H1 (cell line): ENCODE measurements at places on chromosomes 4 and X. TPM values are rescaled to one million over a fixed set of nuclear protein-coding genes. Genes with fewer than 3 reads are reported as not detected.
A peak's percentile ranks its signal among the peaks of the same experiment; 100 is the strongest.

CHRNA9 gene
- 1.4 and 1.5 TPM in 2 replicates for total RNA-seq

RLIM gene
- total RNA-seq: 32.9 and 34.6 TPM in 2 replicates

NRK gene
- 7.0 and 8.3 TPM in 2 replicates for total RNA-seq

VMA21 gene
- 62.1 and 65.4 TPM in 2 replicates for total RNA-seq

EREG gene
- total RNA-seq: not detected in 2 replicates

SSX1 gene
- total RNA-seq: not detected in 2 replicates

SSX4 gene
- 0.32 TPM in 1 of 2 replicates, not detected in the other for total RNA-seq

PTCHD1 gene
- 2.4 and 3.3 TPM in 2 replicates for total RNA-seq

HEPH gene
- 41.4 and 46.2 TPM in 2 replicates for total RNA-seq

SMIM43 gene
- 0.50 TPM in 1 of 2 replicates, not detected in the other for total RNA-seq

LONRF3 gene
- total RNA-seq: 0.11 TPM in 1 of 2 replicates, not detected in the other

DNA sequence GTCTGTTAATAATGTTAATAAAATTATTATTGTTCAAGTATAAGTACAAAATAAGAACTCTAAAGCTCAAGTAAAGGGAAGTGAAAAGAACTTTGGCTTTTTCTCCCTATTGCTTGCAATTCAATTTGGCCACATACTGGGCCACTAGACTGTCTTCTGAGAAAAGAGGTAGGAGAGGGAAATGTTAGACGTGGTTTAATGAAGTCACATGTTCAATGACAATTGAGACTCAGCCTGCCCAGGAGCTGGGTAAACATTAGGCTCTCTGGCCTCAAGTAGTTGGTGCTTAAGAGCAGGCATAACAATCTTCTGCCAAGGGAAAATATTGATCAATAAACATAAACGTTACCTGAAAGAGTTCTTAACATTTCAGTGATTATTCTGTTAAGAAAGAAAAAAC is 15.1 kb upstream of the PRSS12 start:
- H3K27me3 ChIP-seq: no peaks in the 10 kb centered on the region
- H3K4me1 ChIP-seq: no peaks in the 10 kb centered on the region
- H3K27ac ChIP-seq: no peak overlapping the region
- no peak for DNase-seq

GRCh38 chrX:108268434-108269080 is 169.7 kb downstream of the COL4A6 start:
- no peaks in the 10 kb centered on the region for H3K27me3 ChIP-seq
- DNase-seq: no peak
- H3K4me1 ChIP-seq: no peaks in the 10 kb centered on the region
- H3K4me3 ChIP-seq: no peak overlapping the region

DNA sequence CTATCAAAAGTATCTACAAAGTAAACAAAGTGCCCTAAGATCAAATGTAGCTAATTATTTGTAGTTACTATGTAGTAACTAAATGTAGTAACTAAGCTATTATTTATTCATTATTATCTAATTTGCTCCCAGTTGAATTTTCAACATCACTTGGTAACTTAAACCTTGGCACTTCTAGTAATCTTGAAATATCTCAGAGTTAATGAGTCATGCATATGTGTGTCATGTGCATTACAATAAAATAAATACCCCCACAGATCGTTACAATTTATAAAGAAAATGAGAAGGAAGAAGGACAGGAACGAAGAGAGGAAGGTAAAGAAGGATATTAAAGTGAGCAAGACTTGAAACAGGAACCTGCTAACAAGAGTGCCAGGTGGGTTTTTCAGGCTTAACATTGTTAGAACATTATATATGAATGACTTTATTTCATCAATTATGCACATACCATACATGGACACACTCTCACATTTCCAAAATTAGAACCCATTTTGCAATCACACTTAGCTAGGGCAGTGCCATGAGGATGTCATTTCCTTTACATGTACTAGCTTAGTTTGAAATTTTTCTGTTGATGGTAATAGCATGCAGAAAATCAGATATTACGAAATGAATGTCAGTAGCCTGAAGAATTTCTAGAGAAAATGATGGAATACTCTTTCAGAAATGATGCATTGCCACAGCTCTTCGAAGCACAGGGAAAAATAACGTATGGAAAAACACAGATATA is 1670.4 kb upstream of the AGA start:
- no peak for DNase-seq
- H3K36me3 ChIP-seq: no peaks in the 10 kb centered on the region
- H3K27me3 ChIP-seq: no peaks in the 10 kb centered on the region
- no peak overlapping the region for H3K27ac ChIP-seq

DNA sequence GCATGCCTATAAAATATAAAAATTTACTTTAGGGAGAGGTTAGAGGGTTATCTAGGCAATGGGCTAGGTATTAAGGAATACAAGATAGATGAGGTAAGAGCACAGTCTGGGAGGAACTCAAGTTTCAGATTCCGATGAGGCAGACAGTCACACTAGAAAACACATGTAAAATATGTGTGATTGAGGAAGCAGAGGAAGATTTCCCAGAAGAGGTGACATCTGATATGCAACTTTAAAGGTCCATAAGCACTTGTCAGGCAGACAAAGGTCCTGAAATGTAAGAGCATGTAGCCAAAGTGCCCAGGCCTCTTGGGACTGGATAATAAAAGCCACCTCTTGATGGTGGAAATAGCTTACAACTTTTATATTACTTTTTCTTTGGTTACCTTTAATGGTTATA is 81.1 kb upstream of the AADAT start:
- H3K27ac ChIP-seq: no peak overlapping the region
- H3K36me3 ChIP-seq: no peaks in the 10 kb centered on the region
- no peaks in the 10 kb centered on the region for H3K27me3 ChIP-seq
- no peak overlapping the region for H3K4me3 ChIP-seq

DNA sequence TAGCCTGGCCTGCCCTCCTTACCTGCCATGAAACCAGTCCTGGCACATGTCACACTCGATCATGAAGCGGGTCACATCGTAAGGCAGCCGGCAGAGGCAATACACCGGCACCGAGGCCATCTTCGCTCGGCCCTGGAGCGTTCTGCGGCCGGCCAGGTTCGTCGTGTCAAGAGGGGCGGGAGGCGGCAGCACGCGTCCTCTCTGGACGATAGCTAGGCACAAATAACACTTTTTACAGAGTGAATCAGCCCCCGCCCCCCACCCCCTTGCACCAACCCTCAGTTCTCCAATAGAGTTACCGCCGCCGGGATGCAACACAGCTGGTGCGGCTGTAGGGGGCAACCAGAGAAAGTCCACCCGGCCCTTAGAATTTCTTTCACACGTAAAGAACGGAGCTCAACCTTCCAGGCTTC is 1.7 kb downstream of the PHF8 start:
- 0 out of 2 replicates have a peak, but pooled peaks cover 1% of the 10 kb centered on the region for H3K4me1 ChIP-seq
- H3K4me3 ChIP-seq: peak overlapping the region; percentile 90
- no peak overlapping the region for H3K27ac ChIP-seq
- no peaks in the 10 kb centered on the region for H3K27me3 ChIP-seq
- H3K36me3 ChIP-seq: peaks cover 8% of the 10 kb centered on the region

DNA sequence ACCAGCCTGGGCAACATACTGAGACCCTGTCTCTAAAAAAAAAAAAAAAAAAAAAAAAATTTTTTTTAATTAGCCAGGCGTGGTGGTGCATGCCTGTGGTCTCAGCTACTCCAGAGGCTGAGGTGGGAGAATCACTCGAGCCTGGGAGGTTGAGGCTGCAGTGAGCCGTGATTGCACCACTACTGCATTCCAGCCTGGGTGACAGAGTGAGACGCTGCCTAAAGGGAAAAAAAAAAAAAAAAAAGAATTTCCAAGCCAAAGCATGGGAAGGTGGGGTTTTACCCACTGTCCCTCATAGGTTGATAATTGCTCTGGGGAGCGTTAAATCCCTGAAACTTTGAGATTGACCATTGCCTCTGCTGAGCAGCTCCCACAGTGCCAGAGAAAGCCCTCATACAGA is 427.5 kb downstream of the BCOR start:
- no peak overlapping the region for H3K27ac ChIP-seq
- no peaks in the 10 kb centered on the region for H3K27me3 ChIP-seq
- H3K4me1 ChIP-seq: no peaks in the 10 kb centered on the region
- no peak for DNase-seq

DNA sequence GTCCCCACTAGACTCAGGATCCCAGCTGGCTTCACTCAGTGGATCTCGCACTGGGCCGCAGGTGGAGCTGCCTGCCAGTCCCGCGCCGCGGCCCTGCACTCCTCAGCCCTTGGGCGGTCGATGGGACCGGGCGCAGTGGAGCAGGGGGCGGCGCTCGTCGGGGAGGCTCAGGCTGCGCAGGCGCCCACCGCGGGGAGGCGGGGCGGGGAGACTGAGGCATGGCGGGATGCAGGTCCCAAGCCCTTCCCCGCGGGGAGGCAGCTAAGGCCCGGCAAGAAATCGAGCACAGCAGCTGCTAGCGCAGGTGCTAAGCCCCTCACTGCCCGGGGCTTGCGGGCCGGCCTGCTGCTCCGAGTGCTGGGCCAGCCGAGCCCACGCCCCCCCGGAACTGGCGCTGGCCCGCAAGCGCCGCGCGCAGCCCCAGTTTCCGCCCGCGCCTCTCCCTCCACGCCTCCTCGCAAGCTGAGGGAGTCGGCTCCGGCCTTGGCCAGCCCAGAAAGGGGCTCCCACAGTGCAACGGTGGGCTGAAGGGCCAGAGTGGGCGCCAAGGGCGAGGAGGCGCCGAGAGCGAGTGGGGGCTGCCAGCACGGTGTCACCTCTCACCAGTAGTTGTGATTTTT is 1038.0 kb downstream of the PCDH19 start:
- H3K27me3 ChIP-seq: no peaks in the 10 kb centered on the region
- DNase-seq: no peak
- no peak overlapping the region for H3K4me3 ChIP-seq
- no peaks in the 10 kb centered on the region for H3K4me1 ChIP-seq

DNA sequence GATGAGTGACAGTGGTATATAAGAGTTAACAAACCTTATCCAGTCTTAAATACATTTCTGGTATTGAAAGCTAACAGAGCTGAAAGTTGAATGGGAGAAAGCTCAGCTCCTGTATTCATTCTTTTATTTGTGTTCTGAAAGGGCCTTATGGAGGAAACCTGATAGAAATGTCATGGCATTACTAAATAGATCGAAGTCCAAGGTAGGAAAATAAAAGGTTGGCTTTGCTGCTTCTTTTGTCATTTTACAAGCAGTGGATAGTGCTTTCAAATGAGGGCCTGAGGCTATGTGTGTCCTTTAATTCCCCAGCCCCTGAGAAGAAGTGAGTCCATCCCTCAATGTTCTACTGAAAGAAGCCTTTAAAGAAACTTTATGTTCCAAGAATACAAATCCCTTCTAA is 974.3 kb upstream of the INTU start:
- no peaks in the 10 kb centered on the region for H3K27me3 ChIP-seq
- H3K27ac ChIP-seq: no peak overlapping the region
- no peak for DNase-seq
- no peaks in the 10 kb centered on the region for H3K36me3 ChIP-seq

GRCh38 chr4:120508036-120508435 is 414.5 kb downstream of the PRDM5 start:
- H3K36me3 ChIP-seq: no peaks in the 10 kb centered on the region
- no peak for DNase-seq
- H3K4me3 ChIP-seq: no peak overlapping the region
- no peaks in the 10 kb centered on the region for H3K27me3 ChIP-seq
- 0 out of 2 replicates have a peak, but pooled peaks cover 8% of the 10 kb centered on the region for H3K4me1 ChIP-seq
- no peak overlapping the region for H3K27ac ChIP-seq

GRCh38 chrX:49103637-49104036 is 19.9 kb downstream of the GPKOW start:
- no peak overlapping the region for H3K4me3 ChIP-seq
- DNase-seq: no peak
- no peak overlapping the region for H3K27ac ChIP-seq
- no peaks in the 10 kb centered on the region for H3K27me3 ChIP-seq
- H3K4me1 ChIP-seq: no peaks in the 10 kb centered on the region; the same call in 1 of the 2 replicates

DNA sequence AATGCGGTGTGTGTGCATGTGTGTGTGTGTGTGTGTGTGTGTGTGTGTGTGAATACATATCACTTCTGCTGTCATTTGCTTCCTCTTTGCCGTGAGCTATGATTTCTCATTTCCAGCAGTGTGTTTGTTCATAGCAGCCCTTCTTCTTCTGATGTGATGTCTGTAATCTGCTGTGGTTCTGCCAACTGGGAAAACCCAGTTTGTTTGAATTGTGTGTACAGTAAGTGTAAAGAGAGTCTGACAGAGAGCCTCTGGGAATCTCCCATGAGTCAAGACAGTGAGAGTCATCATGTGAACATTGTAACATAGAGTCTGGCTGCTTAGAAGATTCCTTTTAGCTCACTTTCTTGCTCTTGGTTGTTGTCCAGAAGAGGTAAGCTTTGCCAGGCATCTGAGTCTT is 8.4 kb upstream of the NWD2 start:
- no peak for DNase-seq
- H3K36me3 ChIP-seq: no peaks in the 10 kb centered on the region
- H3K4me3 ChIP-seq: no peak overlapping the region
- peaks cover 5% of the 10 kb centered on the region for H3K27me3 ChIP-seq

GRCh38 chr4:15375667-15376066 is 52.2 kb upstream of the C1QTNF7 start:
- H3K4me1 ChIP-seq: peaks cover 3% of the 10 kb centered on the region; the same call in 1 of the 2 replicates
- DNase-seq: no peak
- H3K27ac ChIP-seq: no peak overlapping the region
- H3K27me3 ChIP-seq: no peaks in the 10 kb centered on the region
- H3K36me3 ChIP-seq: no peaks in the 10 kb centered on the region

DNA sequence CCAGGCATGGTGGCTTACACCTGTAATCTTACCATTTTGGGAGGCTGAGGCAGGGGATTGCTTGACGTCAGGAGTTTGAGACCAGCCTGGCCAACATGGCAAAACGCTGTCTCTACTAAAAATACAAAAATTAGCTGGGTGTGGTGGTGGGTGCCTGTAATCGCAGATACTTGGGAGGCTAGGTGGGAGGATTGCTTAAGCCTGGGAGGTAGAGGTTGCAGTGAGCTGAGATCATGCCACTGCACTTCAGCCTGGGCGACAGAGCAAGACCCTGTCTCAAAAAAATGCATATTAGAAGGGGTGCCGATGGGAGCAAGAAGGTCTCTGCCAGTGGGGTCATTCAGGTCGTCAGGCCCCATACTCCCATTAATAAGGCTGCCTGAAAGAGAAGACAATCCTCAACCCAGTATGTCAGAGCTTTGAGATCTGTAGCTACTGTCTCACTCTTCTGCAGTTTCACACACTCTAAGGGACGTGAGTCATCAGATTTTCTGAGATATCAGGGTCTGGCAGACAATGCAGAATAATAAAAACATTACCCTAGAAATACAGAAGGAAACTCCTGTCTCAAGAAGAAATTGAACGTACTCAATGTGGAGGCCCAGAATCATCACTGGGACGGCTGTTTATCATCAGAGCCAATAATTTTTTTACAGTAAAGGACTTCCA is 176.7 kb upstream of the FAT1 start:
- no peaks in the 10 kb centered on the region for H3K36me3 ChIP-seq
- no peak overlapping the region for H3K27ac ChIP-seq
- DNase-seq: no peak
- H3K4me3 ChIP-seq: no peak overlapping the region

- no peaks in the 10 kb centered on the region for H3K27me3 ChIP-seq
- no peaks in the 10 kb centered on the region for H3K4me1 ChIP-seq
- no peak overlapping the region for H3K27ac ChIP-seq
Measured at GRCh38 chr4:141425124-141425523, 204.4 kb downstream of the ZNF330 start.

- no peaks in the 10 kb centered on the region for H3K4me1 ChIP-seq
- H3K27me3 ChIP-seq: no peaks in the 10 kb centered on the region
- H3K27ac ChIP-seq: no peak overlapping the region
- H3K36me3 ChIP-seq: no peaks in the 10 kb centered on the region
- H3K4me3 ChIP-seq: no peak overlapping the region
Measured at GRCh38 chr4:40531636-40532023, 98.0 kb downstream of the RBM47 start.

GRCh38 chrX:13051529-13052172 is 7.2 kb upstream of the FAM9C start:
- DNase-seq: no peak
- H3K36me3 ChIP-seq: no peaks in the 10 kb centered on the region
- H3K4me1 ChIP-seq: no peaks in the 10 kb centered on the region
- H3K4me3 ChIP-seq: no peak overlapping the region
- no peaks in the 10 kb centered on the region for H3K27me3 ChIP-seq

- H3K27ac ChIP-seq: no peak overlapping the region
- H3K27me3 ChIP-seq: no peaks in the 10 kb centered on the region
- no peaks in the 10 kb centered on the region for H3K36me3 ChIP-seq
- no peaks in the 10 kb centered on the region for H3K4me1 ChIP-seq
Measured at GRCh38 chrX:1327651-1328304, 8.8 kb upstream of the IL3RA start.
